GDM1 (cell line): ENCODE measurements at places on chromosomes 12 and 14.

DNA sequence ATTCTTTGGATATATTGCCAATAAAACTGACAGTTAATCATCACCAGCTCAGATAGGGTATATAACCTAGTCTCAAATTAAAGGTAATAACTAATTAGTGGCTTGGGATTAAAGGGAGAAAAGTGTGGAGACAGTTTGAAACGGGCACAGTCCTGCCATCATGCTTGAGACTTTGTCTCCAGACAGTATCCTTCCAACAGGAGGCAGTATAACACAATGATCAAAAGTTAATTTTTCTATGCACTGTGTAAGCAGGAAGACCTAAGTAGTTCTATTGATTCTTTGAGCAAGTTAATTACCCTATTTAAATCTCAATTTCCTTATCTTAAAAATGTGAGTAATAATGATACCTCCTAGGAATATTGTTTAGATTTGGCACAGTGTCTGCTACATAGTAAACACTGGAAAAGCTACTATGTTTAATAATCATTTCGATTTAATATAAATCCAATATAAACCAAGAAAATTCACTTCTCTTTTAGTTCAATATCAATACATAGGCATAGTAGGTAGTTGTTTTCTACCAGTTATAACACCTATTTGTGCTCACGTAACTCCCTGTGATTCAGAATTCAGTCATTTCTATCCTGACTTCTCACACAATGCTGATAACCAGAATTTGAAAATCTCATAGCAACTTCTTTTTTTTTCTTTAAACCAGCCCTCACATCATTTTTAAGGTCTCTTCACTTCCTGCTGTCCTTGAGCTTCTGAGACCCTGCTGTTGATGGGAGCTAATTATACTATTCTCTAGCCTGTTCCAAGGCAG lies 53.7 kb downstream of the GALNT4 start:
- DNase-seq = peak; percentile 41

- no peak for DNase-seq
These were observed 7.0 kb downstream of the KRT6B start for GRCh38 chr12:52444647-52445595.

- no peak for DNase-seq
These were observed 270.0 kb upstream of the NAV3 start for GRCh38 chr12:77560714-77561113.

DNA sequence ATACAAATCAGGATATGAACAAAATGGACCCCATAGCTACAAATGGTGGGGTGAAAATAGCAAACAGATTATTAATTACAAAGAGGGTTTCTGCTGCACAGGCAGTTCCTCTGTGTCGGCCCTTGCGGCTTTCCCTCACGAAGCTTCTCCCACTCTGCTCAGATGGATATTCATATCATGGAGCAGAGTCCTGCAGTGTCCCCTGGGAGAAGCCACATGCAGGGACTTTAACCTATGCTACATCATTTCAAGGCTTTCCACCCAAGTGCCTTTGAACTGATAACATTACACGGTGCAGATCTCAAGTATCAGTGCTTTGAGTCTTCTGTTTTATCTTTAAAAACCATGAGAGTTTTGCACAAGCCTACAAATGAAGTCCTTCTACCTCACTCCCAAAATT lies 229.1 kb downstream of the PPM1H start:
- DNase-seq = no peak

DNA sequence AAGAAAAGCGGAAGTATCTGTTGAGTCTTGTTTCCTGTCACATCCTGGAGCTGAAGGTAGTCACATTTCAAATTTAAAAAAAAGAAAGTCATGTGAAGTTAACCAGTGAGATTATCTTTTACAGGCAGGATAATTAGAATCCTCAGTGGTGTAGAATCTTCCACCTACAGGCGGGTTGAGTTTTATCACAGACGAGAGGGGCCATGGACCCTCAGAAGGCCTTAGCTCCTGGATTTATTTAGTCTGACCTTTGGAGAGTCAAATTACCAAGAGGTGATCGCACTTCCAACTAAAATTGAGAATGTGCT lies 13.0 kb upstream of the GNG2 start:
- no peak for DNase-seq

- DNase-seq = no peak
These were observed 27.7 kb upstream of the CALM1 start for GRCh38 chr14:90368946-90369721.

DNA sequence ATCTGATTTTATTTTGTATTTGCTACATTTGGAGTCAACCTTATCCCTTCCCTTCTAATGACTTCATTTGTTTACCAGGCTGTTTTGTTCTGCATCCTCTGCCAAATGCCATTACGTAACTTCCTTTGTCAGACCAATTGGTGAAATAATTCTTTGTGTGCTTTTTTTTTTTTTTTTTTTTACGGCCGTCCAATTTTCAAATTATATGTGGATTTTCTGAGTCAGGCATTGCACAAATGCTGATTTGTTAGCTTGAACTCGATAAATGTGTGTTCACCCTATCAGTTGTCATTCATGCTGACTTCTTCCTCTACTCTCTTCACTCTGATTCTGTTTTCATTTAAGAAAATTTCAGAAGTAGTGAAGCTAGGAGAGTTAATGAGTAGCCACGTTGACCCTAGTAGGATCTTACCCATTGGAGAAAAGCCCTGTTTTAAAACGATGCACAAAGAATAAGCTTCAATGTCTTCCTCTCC lies 386.2 kb downstream of the DIO2 start:
- no peak for DNase-seq

DNA sequence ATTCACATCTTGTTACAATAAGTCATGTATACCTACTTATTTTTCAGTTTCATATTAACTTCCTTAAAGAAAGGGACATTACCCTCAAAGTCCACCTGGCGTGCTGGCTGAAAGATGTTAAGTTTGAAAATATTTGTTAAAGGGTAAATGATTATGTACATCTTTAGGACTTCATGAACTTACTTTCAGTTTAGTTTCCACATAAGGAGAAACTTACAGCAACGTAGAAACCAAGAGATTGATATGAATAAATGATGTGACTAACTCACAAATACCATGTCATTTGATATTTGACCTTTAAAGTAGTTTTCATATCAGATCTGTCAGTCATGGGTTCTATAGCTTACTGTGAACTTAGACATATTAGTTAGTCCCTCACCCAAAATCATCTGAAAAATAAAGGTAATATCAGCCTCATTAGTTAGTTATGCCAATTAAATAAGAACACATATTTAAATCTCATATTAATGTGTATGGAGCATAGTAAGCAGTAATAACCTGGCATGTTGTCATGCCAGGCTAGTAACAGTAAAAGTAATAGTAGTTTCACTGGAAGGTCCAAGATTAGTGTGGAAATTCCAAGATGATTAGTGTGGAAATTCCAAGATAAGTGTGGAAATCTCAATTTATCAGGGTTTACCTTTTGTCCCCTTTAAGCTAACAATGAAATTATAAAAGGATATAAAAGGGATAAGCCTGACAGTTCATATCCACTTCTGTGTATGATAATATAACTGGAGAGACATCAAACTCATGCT lies 1.9 kb upstream of the CLEC2D start:
- DNase-seq = no peak

DNA sequence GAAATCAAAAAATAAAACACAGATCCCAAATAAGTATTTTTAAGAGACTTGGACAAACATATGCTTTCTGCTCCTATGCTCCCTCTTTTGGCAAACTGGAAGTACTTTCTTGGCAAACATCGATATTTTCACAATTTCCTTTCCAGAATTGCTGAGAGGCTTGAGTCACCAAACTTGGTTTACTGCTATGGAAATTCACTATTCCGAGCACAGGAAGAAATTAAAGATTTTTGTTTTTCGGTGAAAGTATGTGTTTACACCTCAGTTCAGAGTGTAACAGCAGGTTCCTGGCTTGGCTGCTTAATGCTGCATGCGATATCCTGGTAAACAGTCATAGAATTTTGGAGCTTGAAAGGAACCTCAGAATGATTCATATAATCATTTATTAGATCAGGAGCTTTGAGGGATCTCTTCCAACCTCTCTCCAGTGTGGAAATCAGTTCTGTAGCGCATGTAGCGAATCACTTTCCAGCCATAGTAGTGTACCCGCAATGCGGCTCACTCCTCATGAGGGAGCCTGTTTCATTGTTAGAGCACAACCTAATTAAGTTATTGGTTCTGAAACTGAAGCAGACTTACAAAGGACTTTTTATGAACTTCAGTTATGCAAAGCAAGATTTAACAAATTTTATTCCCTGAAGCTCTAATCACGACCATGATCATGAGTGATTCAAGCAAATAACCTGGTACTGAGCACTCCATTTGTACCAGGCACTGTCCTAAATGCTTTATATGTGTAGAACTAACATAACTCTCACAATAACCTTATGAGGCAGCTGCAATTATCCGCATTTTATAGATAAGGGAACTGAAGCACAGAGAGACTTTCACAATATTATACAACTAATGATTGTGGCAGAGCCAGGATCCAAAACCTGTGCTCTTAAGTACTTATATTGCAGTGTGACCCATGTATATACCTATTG lies 56.4 kb upstream of the ATP2A2 start:
- no peak for DNase-seq

DNA sequence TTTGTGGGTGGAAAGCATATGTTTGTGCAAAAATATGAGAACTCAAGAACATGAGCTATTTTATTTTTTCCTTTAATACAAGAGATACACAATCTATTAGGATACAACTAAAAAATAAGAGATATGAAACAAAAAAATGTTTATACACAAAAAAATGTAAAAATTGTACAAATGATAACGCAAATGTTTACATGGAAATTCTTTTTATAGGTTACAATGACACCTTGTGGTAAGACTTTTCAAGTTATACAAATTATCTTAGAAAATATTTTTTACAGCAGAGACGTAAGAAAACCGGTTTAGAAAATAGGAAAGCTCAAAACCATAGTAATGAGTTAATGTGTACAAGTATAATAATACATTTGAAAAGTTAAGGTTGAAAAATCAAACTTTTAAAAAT lies 25.5 kb downstream of the CEP83 start:
- no peak for DNase-seq

GRCh38 chr12:54759751-54760150 lies 94.6 kb upstream of the MUCL1 start:
- DNase-seq = peak; percentile 30

DNA sequence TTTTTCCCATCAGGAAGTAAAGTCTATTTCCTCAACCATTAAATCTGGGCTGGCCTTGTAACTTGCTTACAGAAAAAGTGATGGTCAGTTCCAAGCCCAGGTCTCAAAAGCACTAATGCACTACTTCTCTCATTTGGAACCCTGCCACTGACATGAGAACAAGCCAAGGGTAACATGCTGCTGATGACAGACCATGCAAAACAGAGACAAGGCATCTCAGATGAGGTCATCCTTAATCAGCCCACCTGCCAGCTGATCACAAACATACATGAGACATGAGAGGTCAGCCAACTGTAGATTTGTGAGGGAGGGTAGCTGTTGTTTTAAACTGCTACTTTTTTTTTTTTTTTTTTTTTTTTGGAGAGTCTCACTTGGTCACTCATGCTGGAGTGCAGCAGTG lies 16.2 kb downstream of the TWF1 start:
- DNase-seq = no peak

GRCh38 chr12:127182018-127182417 lies 1085.0 kb upstream of the TMEM132C start:
- DNase-seq = no peak

GRCh38 chr12:132074216-132074615 lies 69.9 kb downstream of the DDX51 start:
- DNase-seq = no peak

DNA sequence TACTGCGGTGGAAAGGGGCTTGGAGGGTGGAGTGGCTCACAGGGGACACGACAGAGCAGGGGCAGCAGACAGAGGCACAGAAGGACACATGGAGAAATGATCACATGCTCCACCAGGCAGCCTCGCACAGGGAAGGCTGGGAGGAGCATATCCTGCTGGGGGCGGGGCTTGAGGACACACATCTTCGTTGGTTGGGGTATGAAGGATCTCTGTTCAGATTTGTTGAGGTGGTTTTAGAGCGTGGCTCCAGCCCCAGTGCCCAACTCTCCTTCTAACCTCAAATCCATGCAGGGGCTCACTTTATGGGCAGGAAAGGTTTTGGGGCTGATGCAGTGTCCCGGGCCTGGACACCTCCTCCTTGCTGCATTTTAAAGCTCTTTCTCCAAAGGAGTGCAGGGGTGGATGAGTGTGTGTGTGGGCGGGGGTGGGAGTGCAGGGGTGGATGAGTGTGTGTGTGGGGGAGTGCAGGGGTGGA lies 733 bp upstream of the P3H3 start:
- DNase-seq = peak; percentile 36

GRCh38 chr14:27181333-27181732 lies 583.5 kb upstream of the NOVA1 start:
- no peak for DNase-seq

DNA sequence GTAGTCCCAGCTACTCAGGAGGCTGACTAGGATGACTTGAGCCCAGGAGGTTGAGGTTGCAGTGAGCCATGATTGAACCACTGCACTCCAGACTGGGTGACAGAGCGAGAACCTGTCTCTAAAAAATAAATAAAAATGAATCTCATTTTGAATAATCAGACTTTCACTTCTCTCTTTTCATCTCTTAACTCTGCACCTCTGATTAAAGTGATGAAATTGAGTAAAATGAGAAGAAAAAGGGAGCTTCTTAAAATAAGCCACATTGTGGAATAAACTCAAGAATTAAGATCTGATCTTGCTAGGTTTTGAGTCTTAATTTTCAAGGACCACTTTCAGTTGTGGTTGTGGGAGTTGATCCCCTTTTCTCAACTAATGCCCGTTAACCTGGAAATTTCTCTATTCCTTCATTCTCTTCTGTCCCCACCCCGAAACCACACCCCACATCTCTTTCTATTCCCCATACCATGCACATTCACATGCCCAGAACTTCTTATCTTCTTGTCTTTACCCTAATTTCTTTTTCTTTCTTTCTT lies 70.9 kb upstream of the ETV6 start:
- no peak for DNase-seq

DNA sequence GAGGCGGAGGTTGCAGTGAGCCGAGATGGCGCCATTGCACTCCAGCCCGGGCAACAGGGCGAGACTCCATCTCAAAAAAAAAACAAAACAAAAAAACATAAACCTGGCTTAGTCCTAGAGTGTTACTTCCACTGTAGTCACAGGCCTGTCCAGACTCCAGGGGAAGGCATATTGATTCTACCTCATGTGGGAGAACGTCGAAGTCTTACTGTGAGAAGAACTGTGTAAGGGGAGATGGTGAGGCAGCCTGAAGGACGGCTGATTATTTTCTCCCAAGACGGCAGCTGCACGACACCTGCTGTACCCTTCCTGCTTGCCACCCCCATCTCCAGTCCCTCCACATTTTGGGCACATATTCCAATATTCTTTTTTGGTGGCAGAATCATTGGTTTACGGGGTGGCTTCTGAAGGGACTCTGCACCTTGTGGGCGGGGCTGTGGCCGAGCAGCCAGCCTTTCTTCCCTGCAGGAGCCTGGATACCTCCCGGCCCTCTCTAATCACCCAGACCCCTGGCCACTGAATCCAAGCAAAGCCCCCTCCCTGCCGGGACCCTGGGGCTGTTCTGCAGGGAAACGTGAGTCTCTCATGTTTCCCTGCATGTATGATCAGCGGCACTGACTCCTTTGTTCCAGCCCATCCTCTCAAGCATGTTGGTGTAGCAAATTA lies 12.2 kb upstream of the KLC1 start:
- DNase-seq = no peak
